Hematopoietic multipotent progenitor cell treated with erythropoietin and hydrocortisone succinate and interleukin-3 and kit ligand, for 15 days (in vitro differentiated cells): ENCODE measurements at places on chromosomes 2 and 18.

- no peak for DNase-seq
Measured at GRCh38 chr18:75926811-75927210, 499.3 kb upstream of the SMIM21 start.

- no peak for DNase-seq
Measured at GRCh38 chr18:63046375-63046774, 273.2 kb downstream of the BCL2 start.

DNA sequence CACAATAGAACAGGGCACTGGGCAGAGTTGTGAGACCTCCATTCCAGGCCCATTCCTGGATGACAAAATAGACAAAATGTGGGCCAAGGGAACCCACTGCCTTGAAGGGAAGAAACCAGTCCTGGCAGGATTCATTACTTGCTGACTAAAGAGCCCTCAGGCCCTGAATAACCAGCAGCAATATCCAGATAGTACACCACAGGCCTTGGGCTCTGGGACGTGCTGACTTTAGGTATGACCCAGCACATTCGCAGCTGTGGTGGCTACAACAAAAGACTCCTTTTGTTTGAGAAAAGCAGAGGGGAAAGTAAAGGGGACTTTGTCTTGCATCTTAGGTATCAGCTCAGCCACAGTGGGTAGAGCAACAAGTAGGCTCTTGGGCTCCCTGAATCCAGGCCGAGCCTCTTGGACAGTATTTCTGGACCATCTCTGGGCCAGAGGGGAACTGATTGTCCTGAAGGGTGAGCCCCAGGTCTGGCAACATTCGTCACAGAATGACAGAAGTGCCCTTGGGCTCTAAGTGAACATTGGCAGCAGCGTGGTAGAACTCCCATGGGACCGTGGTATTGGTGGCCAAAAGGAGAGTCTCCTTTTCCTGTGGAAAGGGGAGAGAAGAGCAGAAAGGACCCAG lies 89.9 kb upstream of the CD226 start:
- no peak for DNase-seq

DNA sequence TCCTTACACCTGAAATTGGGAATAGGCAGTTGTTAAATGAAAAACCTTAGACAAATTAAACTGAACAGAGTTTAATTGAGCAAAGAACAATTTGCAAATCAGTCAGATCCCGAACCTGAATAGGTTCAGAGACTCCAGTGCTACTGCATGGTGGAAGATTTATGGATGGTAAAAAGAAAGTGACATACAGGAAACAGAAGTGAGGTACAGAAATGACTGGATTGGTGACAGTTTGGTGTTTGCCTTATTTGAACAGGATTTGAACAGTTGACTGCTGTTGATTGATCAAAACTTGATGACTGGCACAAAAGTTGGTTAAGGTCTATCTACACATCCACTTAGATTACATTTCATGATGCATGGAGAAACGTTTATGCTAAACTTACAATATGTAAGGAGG lies 248.8 kb downstream of the HNMT start:
- no peak for DNase-seq

GRCh38 chr2:161367675-161368074 lies 48.4 kb upstream of the TBR1 start:
- no peak for DNase-seq

GRCh38 chr2:46132996-46133395 lies 164.2 kb upstream of the EPAS1 start:
- DNase-seq, result no peak

DNA sequence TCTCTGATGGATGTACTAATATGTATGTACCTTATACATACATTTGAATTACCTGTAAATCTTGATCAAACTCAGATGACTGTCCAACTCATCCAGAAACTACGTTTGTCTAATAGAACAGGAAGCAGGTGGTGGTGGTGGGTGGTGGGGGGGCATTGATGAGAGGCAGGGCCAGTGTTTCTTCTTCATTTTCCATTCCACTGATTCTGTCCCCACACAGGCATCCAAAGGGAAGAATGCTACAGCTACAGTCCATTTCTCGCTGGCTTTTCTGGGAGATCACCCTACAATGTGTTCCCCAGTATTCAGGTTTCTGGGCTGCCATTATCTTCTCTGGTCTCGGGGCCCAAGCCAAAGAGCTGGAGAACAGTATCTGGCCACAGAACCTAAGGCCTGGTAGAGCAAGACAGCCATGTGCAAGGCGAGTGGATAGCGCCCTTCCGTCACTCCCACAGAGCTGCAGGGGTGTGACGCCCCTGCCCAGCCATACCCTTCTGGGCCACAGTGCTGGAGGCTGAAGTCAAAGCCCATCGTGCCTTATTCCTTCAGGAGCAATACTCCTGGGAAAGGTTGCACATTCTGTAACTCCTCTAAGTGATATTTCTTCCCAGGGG lies 54.5 kb downstream of the BCL11A start:
- peak; percentile 46 for DNase-seq

- DNase-seq, result peak; percentile 67
Measured at GRCh38 chr18:50424877-50425690, 50.2 kb downstream of the SKA1 start.
